Vagina (tissue), 2 donors: ENCODE measurements at places on chromosomes 4 and X.

GRCh38 chr4:140243278-140243753 is 89.3 kb upstream of the MAML3 start:
- H3K27me3 ChIP-seq = no peaks in the 10 kb centered on the region
- H3K36me3 ChIP-seq = no peaks in the 10 kb centered on the region
- peak overlapping the region; percentile 32 for H3K27ac ChIP-seq
- H3K4me3 ChIP-seq = no peak overlapping the region
- DNase-seq = no peak

DNA sequence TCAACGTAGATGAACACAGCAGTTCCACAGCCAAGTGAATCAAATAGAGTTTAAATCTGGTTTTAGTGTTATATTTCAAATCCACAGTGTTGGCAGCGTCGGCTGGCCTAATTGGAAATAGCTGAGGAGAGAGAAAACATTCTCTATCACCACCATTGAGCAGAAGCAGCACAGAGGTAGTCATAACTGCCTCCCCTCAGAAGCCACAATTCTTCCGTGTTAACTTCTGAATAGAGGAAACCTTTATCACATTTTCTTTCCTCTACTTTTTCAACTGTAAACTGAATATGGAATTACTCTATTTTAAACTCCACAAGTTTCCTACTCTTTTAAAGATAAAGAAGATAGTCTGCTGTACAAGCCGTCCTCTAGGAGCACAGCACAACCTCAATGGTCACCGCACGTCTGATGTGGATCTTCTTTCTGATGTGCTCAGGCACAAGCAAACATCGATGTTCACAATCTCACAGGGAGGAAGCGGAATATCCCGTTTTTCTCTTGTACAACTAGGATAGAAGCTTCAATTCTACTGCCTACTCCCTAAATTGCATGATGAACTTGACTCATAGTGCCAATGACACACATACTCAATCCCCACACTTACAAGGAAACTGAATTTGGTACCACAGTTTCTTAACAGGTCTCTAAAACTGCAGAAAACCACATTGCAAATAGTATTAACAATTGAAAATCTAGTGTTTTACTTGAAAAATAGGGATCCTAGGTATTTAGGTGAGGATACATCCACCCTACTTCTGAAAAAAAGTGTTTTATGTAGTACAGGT is 217.8 kb upstream of the ETNPPL start:
- no peak overlapping the region for H3K27ac ChIP-seq
- no peaks in the 10 kb centered on the region for H3K4me1 ChIP-seq
- no peak for DNase-seq
- H3K36me3 ChIP-seq = no peaks in the 10 kb centered on the region
- no peak overlapping the region for H3K4me3 ChIP-seq
- no peaks in the 10 kb centered on the region for H3K27me3 ChIP-seq

GRCh38 chrX:55326985-55327384 is 62.3 kb upstream of the PAGE3 start:
- no peak overlapping the region for H3K4me3 ChIP-seq
- H3K36me3 ChIP-seq = no peaks in the 10 kb centered on the region
- H3K4me1 ChIP-seq = no peaks in the 10 kb centered on the region
- H3K27ac ChIP-seq = no peak overlapping the region
- H3K27me3 ChIP-seq = no peaks in the 10 kb centered on the region

DNA sequence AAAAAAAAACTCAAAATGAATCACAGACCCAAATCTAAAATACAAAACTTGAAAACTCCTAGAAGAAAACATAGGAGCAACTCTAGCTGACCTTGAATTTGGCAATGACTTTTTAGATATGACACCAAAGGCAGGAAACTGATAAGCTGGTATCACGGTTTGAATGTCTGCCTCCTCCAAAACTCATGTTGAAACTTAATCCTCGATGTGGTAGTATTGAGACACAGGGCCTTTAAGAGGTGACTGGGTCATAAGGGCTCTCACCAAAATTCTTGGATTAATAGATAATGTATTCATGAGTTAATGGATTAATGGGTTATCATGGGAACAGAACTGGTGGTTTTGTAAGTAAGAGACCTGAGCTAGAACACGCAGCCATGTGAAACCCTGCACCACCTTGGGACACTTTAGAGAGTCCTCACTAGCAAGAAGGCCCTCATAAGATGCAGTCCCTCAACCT is 40.5 kb downstream of the FRYL start:
- H3K27me3 ChIP-seq = no peaks in the 10 kb centered on the region
- H3K4me3 ChIP-seq = no peak overlapping the region
- no peak for DNase-seq
- H3K4me1 ChIP-seq = no peaks in the 10 kb centered on the region

- H3K27ac ChIP-seq = no peak overlapping the region
- no peaks in the 10 kb centered on the region for H3K36me3 ChIP-seq
- H3K4me3 ChIP-seq = no peak overlapping the region
- peaks cover 46% of the 10 kb centered on the region for H3K4me1 ChIP-seq
- no peak for DNase-seq
- no peaks in the 10 kb centered on the region for H3K27me3 ChIP-seq
These were observed 28.2 kb downstream of the JADE1 start for GRCh38 chr4:128837679-128838078.
